ENCODE measurements at places on chromosomes 2 and 18.

DNA sequence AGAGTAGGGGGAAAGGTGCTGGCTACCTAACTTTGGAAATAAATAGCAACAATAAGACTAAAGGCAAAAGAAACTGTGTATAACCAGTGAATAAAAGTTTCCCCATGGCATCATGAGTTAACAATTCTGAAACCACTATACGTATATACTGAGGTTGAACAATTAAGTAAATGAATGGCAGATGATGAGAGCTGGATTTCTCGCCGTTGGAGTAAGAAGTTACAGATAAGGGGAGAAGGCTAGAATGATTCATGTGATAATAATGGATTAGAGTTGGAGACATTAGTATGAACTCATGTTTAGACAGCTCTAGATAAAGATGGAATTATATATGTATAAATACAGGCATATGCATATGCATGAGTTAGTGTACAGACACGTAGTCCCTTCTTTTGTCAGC is 152.7 kb downstream of the UBR3 start:
- no peak for DNase-seq

DNA sequence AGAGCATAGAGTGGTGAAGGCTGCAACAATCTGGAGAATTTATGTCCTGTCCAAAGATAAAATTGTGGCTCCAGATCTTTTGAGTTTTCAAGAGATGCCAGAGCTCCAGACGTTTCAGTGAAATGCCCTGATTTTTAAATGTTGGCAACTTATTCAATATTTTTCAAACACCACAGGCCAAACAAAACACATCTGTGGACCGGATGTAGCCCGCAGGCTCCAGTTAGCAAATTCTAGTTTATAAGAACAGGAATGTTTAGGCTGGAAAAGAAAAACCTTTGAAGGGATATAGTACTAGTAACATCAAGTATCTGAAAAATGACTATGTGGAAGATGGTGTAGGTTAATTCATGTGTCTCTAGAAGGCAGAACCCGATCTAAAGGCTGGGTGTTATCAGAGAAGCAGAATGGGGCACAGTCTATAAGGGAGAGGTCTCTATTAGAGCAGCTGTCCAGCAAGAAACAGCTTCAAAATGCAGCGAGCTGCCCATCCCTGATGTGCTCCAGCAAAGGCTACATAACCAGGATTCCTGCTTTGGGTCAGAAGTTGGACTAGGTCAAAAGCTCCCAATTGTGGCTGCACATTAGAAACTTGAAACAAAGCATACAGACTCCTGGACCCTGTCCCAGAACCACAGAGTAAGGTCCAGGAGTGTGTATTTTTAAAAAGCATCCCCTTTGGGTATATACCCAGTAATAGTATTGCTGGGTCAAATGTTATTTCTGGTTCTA is 105.9 kb downstream of the ANKRD44 start:
- DNase-seq, result no peak

- DNase-seq, result no peak
Observed at GRCh38 chr2:210458395-210458794, 18.2 kb downstream of the LANCL1 start.

- DNase-seq, result no peak
Observed at GRCh38 chr2:22076454-22076853, 952.7 kb downstream of the TDRD15 start.

DNA sequence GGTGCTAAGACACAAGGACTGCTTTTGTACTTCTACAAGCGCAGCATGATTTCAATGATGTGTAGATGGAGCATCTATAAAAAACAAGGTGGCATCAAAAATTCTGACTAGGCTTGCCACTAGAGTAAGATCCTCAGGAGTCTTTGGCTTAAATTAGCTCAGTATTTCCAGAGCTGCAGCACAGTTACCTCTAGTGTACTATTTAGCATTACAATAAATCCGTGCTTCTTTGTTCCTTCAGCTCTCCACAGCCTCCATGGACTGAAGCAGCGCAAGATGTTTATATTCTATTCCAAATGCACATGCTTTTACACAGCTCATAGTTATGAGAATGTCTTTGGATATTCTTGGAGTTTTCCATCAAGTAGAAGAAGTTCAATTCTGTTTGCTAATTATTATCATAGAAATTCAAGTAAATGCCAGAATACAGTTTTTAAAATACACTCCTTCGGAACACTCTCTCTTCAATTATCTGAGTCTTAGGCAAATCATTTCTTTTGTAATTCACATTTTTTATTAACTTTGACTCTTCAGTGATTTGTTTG is 1133.0 kb upstream of the LRRTM1 start:
- no peak for DNase-seq

DNA sequence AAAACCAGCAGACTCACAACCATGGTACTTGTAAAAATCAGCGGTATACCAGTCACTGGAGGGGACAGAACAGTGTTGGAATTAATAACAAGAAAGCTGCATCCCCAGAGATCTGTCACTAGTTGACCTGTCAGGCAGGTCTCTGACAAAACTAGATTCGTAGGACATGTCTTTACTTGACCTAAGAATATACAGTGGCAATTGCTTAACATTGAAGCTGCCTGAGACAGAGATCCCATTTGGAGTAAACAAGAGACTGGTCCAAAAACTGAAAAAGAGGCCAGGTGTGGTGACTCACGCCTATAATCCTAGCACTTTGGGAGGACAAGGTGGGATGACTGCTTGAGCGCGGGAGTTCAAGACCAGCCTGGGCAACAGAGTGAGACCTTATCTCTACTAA is 7.2 kb upstream of the SS18 start:
- no peak for DNase-seq

DNA sequence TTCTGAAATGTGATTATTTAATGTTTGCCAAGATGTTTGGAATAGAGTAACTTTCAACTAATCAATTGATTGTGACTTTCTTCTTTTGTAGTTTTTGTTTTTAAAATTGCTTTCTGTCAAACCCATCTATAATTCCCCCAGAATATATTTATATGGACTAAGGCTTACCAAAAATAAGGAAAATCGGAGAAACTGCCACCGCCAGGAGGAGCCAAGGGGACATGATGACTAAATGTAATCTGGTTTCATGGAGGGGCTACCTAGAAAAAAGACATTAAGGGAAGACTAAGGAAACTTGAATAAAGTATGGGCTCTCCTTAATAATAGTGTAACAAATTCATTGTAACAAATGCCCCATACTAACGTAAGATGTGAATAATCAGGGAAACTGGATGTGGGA is 19.5 kb downstream of the BOLA3 start:
- DNase-seq, result no peak

GRCh38 chr2:74778381-74779264 is 55.3 kb upstream of the HK2 start:
- DNase-seq, result peak; percentile 56

- no peak for DNase-seq
Observed at GRCh38 chr2:235352541-235352940, 141.3 kb upstream of the AGAP1 start.

GRCh38 chr2:143694335-143694734 is 565.1 kb downstream of the ARHGAP15 start:
- no peak for DNase-seq

DNA sequence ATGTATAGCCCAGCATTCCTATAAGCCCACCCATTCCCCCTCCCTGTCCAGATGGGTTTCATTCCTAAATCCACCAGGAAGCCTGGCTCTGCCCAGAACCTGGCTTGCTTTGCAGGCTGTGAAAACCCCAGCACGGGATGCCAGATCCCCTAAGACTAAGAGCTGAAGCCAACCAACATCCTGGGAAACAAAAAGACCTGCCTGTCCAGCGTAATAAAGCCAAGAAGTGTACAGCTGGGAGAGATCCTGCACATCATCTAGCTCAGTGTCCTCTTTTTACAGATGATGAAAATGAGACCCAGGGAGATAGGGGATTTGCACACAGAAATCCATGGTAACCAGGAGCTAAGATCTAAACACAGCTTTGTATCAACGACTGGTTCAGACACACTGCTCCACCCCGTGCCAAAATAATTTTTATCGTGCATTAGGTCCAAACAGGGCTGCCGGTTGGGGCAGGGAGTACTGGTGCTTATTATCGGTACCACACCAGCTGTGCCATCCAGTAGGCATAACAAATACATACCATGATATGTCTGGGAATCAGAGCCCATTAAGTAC is 2.9 kb downstream of the RND3 start:
- no peak for DNase-seq

GRCh38 chr2:26475037-26475436 is 2.9 kb downstream of the OTOF start:
- no peak for DNase-seq

DNA sequence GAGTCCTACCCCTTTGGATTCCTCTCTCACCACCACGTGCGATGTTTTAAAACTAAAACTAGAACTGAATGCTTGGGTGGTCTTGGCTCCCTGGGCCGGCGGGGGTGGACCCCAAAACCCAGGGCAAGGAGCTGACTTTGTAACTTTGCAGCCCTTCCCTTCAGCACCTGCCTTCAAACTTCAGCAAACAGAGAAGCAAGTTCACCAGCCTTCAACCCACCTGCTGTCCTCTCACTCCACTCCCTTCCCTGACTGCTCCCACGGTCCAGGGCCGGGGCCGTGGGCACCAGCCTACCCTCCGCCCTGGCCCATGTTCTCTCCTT is 54.5 kb downstream of the COL6A3 start:
- no peak for DNase-seq

GRCh38 chr2:19359456-19359855 is 1.0 kb upstream of the OSR1 start:
- no peak for DNase-seq

- DNase-seq, result no peak
Observed at GRCh38 chr2:28172114-28172898, 220.4 kb upstream of the FOSL2 start.

GRCh38 chr18:21741312-21741561 is 645 bp downstream of the MIB1 start:
- DNase-seq, result no peak

GRCh38 chr2:203782262-203782976 is 76.0 kb downstream of the CD28 start:
- peak; percentile 9 for DNase-seq

GRCh38 chr2:19635951-19636510 is 265.8 kb downstream of the TTC32 start:
- no peak for DNase-seq

DNA sequence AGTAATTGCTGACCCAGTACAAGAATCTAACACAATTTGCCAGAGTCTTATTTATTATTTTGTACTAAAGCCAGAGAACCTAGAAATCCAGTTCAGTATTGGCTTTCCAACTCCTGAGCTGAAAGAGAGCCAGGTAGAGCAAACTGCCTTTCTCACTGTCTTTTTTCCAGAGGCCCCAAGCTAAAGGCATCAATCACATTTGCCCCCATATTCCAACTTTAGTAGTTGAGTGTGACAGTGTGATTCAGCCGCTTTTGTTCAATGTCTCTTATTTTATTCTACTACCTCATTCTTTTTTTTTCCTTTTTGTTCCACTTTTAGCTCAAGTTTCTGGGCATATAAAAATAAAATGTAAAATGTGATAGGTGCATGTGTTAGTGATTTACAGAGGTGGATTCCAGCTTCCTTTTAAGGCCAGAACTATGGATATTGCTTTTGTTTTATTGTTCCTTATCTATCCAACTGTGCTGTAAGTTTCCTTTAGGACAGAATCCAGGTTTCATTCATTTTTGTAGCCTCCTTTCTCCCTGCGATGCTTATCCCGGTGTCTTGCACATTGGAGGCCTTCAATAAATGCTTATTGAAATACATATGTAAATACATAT is 153.0 kb downstream of the ZEB2 start:
- no peak for DNase-seq

Data from NCI-H1436 treated with DMSO at 0.1 percent for 48 hours (cell line).